ENCODE measurements at places on chromosomes 13 and 19.

DNA sequence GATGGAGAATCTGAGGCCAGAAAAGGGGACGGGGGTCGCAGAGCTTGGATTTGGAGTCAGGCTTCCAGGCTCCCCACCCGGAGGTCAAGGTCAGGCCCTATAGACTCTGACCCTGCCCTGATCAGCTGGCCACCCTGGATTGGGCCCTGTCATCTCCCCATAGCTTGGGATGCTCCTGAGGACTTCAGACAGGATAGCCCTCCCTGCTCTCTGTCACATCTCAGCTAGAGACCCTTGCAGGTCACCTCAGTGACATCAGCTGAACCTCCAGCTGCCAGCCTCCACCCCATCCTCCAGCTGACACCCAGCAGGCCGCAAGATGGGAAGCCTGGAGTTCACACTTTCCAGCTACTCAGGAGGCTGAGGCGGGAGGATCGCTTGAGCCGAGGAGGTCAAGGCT is 2.8 kb upstream of the TPM4 start:
- DNase-seq, result no peak

DNA sequence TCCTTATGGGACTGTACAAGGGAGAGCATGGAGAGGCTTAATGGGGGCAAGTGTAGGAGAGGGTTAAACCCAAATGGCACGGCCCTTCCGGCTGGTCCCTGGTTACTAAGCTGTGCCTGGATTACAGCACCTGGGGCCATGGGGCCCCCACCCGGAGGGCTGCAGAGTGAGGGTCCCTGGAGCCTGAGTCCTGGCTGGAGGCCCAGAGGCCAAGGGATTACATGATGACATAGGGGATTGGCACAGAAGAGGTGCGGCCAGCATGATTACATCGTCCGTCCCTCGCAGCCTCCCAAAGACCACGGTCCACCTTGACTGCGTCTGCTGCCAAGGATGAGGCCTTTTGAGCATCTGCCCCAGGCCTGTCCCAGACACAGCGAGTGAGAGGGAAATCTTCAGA is 149.4 kb downstream of the URI1 start:
- no peak for DNase-seq

DNA sequence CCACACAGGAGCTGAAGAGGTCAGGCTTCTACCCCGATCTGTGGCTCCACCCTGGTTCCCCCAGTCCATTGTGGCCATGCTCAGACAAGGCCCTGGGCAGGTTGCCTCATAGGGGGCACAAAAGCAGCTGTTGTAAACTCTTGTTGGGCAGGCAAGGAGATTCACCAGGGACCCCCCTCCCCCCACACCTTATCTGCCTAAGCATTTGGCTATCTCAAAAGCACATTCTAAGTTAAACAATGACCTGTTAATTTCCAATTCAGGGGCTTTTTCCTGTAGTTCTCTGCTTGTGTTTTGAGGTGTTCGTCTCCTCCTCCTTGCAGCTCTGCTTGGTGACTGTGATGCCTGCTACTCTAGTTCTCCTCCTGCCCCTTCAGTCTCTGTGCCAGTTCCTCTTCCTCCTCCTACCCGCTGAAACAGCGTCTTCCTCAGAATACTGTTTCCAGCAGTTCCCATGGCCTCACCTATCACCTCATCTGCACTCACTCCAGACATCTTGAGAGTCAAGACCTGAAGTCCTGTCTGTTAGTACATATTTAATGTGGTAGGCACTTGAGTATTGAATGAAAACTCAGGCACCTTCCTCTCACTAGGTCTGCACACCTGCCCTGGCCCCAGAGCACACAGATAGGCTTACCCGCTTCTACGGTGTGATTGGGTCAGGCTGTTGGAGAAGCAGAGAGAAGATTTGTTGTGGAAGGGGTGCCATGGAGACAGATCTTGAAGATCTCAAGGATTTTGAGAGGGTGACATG is 31.7 kb downstream of the SPATA13 start:
- no peak for DNase-seq

DNA sequence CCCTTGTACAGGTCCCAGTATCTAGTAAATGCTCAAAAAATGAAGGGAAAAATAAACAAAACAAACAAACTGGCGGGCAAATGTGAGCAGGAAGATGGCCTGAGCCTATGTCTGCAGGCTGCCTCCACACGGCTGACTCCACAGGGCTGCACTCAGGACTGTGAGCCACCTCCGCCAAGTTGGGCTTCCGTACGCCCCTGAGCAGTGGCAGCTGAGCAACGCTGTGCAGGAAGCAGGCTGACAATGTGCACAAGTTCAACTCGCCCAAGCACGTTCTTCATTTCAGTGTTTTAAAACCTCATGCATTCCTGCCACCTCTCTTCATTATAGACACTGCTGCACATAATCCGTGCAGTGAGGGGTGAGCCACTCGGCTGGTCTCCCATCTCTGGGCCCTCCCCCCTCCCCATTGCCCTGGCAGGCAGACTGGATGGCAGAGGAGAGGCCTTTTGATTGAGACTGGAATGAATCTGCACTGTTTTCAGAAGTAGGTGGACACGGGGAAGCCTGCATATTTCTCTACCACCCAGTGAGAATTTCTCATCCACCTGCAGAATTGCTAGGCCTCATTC is 915.3 kb downstream of the UQCRFS1 start:
- no peak for DNase-seq

DNA sequence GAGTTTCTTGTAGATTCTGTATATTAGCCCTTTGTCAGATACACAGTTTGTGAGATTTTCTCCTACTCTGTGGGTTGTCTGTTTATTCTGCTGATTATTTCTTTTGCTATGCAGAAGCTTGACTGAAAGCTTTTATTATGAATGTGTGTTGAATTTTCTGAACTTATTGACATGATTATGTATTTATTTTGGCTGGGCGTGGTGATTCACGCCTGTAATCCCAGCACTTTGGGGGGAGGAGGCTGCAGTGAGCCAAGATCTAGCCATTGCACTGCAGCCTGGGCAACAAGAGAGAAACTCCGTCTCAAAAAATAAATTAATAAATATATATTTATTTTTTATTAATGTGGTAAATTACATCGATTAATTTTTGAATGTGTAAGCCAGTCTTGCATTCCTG is 78.9 kb downstream of the DNAJC15 start:
- DNase-seq, result no peak

DNA sequence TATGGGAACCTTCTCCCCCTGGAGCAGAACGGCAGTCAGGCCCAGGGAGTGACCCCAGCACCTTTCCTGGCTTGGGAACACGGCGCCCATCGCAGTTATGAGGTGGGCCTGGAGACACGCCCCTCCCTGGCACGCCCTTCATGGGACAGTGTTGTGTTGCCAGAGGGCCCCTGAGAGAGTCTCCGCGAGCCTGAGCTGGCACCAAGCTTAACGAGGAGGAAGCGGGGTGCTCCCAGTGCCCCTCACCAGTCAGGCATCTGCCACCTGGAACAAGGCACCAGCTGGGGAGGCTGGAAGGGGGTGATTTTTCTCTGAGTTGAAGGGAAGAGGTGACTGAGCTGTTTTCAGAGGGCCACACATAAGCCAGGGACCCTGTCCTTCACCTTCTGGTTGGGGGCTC is 180.6 kb downstream of the KDM4B start:
- DNase-seq, result no peak

DNA sequence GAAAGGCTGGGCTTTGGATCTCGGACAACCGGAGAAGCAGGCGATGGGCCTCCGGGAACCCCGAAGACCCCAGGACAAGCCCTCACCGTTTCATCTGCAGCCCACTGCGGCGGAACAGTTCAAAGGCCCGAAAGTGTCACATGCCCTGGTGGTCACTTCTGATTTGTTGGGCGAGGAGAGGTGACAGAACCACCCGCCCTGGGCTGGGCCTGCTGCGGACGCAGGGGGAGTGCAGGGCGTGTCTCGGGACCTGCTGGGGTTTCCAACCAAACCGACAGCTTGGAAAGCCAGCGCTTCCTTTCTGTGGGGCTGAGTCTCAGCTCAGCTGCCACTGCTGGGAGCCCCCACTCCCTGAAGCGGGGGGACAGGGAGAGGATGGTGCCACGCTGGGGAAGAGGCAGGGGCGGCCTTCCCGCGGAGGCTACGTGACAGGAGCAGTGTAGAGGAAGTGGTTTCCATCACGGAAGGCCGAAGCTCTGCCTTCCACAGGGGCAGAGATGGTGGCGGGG is 22.8 kb upstream of the ZBTB7A start:
- DNase-seq, result no peak

DNA sequence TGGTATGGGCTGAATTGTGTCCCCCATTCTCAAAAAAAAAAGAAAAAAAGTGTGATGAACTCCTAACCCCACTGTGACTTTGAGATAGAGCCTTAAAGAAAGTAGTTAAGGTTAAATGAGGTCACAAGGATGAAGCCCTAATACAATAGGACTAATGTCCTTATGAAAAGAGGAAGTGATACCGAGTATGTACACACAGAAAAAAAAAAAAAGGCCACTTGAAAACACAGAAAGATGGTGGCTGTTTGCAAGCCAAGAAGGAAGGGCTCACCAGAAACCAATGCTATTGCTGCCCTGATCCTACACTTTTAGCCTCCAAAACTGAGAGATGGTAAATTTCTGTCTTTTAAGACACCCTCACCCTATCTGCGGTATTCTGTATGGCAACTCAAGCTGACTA is 955.6 kb downstream of the PCDH17 start:
- no peak for DNase-seq

DNA sequence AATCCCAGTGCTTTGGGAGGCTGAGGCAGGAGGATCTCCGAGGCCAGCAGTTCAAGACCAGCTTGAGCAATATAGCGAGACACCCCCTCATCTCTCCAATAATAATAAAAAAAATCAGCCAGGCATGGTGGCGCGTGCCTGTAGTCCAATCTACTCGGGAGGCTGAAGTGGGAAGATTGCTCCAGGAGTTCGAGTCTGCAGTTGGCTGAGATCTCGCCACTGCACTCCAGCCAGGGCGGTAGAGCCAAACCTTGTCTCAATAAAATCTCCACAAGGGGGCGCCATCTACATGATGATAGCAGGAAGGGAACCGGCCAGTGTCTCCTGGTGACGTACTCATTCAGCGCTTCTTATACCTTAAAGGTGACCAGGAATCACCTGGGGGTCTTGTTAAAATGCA is 13.6 kb upstream of the C5AR1 start:
- peak; percentile 67 for DNase-seq

- no peak for DNase-seq
Measured at GRCh38 chr13:97460853-97461252, 26.9 kb downstream of the RAP2A start.

GRCh38 chr19:10769533-10770491 is 51.9 kb downstream of the DNM2 start:
- no peak for DNase-seq

DNA sequence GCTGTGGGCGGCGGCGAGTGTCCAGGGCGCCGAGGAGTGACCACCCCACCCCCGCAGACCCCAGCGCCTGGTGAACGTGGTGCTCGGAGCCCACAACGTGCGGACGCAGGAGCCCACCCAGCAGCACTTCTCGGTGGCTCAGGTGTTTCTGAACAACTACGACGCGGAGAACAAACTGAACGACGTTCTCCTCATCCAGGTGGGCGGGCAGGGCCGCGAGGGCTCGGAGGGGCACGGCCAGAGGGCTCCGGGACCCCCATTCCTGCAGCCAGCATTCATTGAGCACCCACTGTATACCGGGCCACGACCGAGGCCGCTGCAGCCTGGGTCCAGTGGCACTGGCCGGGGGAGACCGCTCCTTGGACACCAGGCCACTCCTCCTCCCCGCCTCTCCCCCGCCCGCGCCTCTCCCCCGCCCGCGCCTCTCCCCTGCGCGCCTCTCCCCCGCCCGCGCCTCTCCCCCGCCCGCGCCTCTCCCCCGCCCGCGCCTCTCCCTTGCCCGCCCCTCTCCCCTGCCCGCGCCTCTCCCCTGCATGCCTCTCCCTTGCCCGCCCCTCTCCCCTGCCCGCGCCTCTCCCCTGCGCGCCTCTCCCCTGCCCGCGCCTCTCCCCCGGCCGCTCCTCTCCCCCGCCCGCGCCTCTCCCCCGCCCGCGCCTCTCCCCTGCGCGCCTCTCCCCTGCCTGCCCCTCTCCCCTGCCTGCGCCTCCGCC is 3.2 kb downstream of the PRTN3 start:
- DNase-seq, result no peak

- no peak for DNase-seq
Measured at GRCh38 chr13:100269837-100270236, 180.9 kb downstream of the PCCA start.

DNA sequence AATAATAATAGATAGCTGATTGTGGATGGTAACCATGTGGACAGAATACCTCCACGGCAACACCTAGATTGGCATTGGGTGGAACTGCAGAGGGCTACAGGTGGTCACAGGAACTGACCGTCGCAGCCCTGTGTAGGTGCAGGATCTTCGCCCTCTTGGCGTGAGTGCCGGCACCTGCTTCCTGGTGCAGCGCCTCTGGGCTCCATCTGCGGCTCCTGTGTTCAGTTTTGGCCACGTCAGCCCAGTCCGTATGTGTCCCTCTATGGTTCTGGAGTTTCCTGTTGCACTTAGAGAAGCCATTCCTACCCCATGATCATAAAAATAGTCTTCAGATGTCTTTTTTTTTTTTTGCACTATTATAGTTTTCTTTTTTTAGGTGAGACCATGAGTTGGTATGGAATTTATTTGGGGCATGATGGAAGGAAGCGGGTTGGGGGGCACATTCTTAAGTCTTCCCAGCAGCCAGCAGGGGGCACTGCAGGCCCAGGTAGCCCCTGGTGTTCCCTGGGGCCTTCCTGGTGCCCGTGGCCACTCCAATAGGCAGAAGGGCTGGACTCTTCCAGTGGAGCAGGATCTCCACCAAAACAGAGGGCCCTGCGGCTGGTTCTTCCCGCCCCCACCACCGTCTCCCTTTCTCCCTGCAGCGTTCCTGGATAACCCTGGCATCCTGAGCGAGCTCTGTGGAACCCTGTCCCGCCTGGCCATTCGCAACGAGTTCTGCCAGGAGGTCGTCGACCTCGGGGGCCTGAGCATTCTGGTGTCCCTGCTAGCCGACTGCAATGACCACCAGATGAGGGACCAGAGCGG is 10.1 kb upstream of the SLC25A42 start:
- peak; percentile 11 for DNase-seq

DNA sequence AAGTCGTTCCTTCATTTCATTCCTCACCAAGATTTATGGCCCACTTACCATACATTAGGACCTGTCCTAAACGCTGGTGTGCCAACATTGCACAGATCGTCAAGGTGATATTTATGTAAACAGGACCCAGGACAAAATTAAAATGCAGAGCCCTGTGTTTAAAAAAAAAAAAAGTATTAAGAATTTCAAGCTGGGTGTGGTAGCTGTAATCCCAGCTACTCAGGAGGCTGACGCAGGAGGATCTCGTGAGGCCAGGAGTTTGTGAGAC is 6.5 kb upstream of the ZNF444 start:
- DNase-seq, result no peak

- DNase-seq, result no peak
Measured at GRCh38 chr19:15643387-15643786, 2.7 kb downstream of the CYP4F3 start.

DNA sequence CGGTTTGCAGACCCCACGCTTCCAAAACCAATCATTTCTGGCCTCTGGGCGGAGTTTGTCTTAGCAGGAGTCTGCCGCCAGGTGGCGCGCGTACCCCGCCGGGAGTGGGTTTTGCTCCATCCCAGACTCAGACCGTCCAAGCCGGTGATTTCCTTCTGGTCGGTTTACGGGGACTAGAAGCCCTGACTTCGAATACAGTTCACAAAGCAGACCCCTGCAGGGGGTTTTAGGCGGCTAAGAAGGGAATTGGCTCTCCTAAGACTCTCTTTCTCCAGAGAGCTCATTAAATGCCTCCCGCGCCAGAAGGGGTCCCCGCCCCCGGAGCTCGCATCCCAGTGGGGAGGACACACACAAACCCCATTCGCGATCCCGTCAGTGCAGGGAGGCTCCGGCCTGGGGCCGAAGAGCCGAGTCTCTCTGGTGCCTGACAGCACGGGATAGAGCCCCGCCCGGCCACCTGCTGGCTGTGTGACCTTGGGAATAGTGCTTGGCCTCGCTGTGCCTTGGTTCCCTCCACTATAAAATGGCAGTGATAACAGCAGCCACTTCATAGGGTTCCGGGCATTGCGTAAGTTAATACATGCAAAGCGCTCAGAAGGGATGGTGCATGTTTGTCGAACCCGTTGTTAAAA is 8.6 kb upstream of the NUP62 start:
- DNase-seq, result peak; percentile 75

Measured in stimulated activated naive CD4-positive, alpha-beta T cell treated with Interleukin-2 at 50 U/mL for 16 hours (primary cell).